ENCODE measurements at places on chromosomes 5 and 9.

- DNase-seq = peak; percentile 22
Measured at GRCh38 chr5:94746731-94747124, 128.3 kb downstream of the SLF1 start.

DNA sequence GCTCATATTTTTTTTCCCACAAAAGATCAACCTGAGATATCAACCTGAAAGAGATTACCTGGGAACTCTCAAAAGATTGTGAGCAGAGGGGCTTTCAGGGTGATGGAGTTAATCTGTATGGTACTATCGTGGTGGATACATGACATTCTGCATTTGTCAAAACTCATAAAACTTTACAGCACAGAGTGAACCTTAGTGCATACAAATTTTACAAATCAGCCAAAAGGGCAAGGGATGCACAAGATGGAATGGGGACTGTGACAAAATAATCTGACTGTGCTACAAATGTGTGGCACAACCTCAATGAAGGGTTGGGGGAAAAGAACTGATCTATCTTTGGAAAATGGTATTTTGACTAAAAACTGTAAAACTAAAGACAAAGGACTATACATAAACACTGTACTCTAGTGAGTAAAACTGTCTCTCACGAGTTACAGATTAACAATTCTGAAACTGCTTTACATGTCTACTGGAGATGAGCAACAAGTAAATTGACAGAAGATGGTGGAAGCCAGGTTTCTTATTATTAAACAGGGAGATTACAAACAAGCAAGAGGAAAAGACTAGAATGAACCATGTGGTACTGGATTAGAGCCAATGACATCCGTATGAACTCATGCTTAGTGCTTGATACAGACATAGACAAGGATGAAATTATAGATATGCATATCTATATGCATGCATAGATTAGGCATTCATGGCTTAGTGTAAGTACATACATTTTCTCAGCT, 24.8 kb upstream of the RLN1 start:
- DNase-seq = no peak

DNA sequence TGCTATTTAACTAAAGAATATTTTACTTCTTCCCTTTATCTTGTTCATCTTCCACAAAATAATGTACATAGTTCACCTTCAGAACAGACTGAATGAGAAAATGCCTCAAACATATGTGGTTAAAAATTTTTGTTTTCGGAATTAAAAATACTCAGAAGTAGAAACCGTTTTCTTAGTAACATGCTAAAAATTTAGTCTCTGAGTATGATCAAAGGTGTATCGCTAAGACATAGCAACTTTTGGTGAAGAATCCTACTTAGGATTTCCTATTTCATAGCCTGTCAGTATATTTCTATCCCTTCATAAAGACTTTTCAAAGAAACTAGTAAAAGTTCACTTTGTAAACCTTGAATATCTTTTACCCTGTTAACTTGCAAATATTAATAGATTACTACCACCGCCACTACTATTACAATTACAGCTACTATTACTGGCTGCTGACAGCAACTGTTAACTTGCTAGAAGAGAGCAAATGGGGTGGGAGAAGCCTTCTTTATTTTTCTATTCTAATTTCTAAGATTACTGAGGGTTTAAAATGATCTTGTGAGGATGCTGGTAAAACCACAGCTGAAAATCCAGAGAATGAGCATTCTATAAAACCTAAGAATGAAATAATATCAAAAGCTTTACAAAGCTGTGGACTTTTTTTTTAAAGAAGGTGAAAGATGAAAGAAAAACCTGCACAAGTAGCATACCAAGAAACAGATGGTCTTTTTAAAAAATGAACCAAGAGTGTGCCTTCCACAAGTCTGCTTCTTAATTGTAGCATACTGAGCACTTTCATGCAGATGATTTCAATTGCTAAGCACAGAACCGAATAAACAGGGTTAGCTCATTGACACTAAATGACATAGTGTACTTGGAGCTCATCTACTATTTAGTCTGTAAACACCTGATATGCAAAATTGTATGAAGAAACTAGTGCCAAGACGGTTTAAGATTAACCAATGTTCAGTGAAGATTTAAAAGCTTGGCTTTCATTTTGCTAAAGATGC, 246.3 kb upstream of the EFNA5 start:
- DNase-seq = no peak

- no peak for DNase-seq
Measured at GRCh38 chr5:72130351-72130761, 23.1 kb downstream of the MAP1B start.

- no peak for DNase-seq
Measured at GRCh38 chr9:129489838-129490582, 130.9 kb downstream of the C9orf50 start.

- no peak for DNase-seq
Measured at GRCh38 chr5:154198611-154199230, 8.2 kb downstream of the GALNT10 start.

- no peak for DNase-seq
Measured at GRCh38 chr5:154189256-154189818, 1.2 kb upstream of the GALNT10 start.

DNA sequence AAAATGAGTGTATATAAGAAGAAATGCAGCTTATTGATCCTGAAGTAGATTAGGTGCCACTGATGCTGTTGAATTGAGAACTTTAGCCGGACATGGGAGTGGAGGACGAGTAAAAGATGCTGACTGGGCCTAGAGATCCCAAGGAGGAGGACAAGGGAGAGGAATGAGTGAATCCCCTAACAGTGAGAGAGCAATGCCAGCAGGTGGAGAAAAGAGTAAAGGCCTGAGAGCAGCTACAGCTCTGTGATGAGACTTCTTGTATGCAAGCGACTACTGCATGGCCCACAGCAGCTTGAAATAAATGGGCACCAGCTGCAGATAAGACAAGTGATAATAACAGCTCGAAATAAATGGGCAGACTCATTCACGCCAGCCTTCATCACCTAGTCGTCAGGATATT, 44.5 kb upstream of the JMY start:
- no peak for DNase-seq

GRCh38 chr5:149603210-149603609, 21.9 kb downstream of the ARHGEF37 start:
- DNase-seq = no peak

- DNase-seq = peak; percentile 53
Measured at GRCh38 chr9:16191691-16192402, 639.0 kb downstream of the CCDC171 start.

- DNase-seq = no peak
Measured at GRCh38 chr5:691817-692528, 1.2 kb downstream of the TPPP start.

DNA sequence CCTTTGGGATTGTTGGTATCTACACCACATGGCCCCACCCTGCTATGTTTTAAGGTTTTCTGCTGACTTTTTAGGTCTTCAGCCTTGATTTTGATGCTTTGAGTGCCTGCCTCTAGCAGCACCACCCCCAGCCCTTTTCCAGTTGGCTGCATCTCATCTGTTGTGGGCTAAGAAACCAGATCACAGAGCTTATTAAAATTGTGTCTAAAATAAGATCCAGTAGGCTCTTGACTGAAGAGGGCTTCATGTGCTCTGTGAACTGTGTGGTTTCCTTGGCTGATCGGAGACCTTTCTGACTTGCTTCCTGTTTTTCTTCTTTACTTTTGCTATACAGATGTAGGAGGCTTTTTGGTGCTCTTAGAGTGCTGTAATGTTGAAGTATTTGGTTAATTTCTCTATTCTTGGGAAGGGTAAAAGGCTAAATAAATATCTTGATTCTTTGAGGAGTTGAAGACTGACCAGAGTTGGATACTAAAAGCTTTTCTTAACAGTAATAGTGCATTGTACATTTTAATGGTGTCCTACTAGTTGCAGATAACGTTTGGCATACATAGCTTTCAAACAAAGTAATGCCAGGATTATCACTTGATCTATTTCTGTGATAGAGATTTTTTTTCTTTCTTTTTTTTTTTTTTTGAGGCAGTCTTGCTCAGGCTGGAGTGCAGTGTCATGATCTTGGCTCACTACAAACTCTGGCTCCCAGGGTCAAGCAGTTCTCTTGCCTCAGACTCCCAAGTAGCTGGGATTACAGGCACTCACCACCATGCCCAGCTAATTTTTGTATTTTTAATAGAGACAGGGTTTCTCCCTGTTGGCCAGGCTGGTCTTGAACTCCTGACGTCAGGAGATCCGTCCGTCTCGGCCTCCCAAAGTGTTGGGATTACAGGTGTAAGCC, 4.5 kb downstream of the UBE2D2 start:
- DNase-seq = peak; percentile 95
